Activated CD8-positive, alpha-beta T cell treated with anti-CD3 and anti-CD28 coated beads for 36 hours (primary cell): ENCODE measurements at places on chromosomes 5 and 9.

- no peak for DNase-seq
Measured at GRCh38 chr5:174189654-174190541, 144.4 kb downstream of the NSG2 start.

DNA sequence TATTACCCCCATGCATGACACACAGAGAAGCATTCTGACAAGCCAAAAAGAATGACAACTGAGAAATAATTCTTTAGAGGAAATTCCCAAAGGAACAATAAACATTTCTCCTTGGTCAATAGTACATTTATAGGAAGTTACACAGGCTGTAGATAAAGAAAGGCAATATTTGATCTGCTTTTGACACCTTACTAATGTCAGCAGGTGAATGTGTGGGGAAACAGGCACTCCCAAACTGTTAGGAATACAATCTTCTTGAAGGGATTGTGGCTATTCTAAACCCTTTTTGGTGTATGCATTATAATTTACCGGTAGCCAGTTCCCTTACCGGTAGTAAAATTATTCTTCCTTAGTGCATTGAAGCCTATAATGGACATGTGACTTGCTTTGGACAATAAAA lies 116.1 kb upstream of the FTMT start:
- DNase-seq, result no peak

- DNase-seq, result no peak
Measured at GRCh38 chr5:124285733-124286132, 460.7 kb downstream of the ZNF608 start.

GRCh38 chr5:17024686-17025180 lies 88.6 kb upstream of the MYO10 start:
- DNase-seq, result no peak

DNA sequence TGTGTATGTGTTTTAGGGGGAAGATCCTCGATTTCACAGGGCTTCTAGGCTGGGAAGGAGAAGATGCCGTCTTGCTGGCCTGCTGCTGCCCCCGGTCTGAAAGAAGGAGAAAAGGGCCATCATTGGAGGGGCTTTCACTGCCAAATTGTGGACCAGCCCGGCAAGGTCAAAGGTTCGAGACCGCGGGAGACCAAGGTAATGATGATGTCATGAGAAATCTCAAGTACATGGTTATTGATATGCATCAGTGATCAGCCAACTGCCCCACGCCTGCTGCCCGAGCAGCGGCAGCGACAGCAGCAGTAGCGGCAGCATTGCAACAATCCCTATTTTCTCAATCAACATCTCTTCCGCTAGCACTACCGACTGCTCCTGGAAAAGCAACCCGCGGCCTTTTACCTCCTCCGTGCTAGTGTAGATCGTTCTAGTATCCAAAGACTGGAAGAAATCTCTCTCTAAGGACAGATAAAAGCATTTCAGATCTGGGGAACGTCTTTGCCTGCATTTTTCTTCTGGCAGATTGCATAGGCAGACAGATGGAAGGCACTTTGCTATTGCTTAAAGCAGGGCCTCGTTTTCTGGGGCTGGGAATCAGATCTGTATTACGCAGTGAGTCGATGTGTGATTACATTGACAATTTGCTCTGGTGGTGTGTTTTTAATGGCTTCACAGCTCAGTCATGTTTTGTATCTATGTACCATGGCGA lies 215.3 kb downstream of the MEF2C start:
- DNase-seq, result no peak

GRCh38 chr5:126918615-126918957 lies 111.8 kb downstream of the MARCHF3 start:
- DNase-seq, result no peak

GRCh38 chr5:93582677-93583438 lies at the start of gene NR2F1:
Gene NR2F1, plus strand, starts transcription at chr5:93583222. Its CDS starts 1,802 bp downstream, at chr5:93585024.
- DNase-seq, result no peak

DNA sequence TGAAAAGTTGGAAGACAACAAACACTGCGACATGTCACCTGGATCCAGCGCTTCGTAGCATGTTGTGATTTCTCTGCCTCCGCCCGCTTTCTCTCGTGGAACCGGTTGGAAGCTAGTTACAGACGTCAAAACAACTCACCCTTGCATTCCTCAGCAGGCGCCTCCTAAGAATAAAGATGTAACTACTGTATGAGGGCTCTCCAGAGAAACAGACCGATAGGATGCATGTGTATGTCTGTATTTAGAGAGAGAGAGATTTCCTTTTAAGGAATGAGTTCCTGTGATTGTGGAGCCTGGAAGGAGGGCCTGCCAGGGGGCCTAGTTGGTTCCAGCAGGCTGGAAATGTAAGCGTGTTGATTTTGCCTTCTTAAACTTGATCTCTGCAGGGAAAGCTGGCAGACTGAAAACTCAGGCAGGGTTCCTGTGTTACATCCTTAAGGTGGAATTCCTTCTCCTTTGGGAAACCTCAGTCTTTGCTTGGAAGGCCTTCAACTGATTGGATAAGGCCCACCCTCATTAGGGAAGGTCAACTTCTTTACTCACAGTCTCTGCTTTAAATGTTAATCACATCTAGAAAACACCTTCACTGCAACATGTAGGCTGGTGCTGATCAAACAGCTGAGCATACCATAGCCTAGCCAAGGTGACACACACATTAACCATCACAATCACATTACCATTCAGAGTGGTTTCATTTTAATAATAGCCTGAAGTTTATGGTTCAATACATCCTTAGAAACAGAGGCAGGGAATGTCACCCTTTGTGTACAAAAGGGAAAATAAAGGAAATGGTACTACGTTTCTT lies 163.8 kb downstream of the SYK start:
- no peak for DNase-seq

DNA sequence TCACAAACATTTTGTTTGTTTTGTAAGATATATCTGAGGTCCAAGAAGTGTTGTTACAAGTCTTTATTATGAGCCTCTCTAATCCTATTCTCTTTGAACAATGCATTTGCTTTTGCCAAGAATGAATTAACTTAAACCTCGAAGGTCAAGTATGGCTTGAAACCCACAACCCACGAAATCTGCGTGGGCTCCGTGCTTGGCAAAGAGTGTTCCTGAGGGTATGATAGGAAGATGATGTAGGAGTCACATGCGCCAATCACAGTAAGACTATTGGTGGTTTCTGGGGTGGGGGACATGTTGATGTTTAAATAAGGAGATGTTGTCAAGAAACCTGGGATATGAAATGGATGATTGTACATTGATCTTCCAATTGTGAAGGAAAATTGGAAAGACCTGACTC lies 330.8 kb upstream of the RFX3 start:
- no peak for DNase-seq
